ENCODE measurements at places on chromosomes 4 and X.

DNA sequence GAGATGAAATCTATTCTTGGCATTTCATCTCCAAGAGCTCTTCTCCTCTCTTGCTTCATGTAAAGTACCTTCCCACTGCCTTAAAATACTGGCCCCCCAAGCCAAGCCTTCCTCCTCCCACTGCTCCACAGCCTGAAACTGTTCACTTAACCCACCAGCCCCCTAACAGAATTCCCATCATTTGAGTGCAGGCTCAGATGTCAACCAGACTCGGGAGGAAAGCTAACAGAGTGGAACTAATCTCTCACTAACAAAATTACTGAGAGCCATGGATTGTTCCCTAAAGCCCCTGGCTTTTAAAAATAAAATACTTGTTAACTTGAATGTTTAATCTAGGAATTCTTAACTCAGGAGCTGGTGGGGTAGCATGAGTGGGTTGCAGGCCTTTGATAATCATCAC is 7.1 kb upstream of the DCUN1D4 start:
- no peak for DNase-seq

DNA sequence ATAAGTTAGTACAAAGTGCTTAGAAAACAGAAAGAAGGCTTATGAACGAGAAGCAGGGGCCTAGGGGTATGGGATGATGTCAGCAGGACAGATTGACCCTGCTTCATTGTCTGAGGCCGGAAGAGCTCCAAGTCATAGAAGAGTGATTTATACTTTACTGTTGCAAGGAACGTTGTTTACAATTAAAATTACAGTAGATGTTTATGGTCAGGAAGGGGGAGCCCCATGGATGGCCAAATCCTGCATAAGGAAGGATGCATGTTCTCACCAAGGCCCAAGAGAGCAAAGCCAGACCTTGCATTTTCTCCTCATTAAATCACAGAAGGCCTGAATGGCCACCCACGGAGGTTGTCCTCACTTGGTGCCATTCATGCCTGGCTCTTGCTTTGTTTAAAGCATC is 115.3 kb downstream of the LDB2 start:
- no peak for DNase-seq

DNA sequence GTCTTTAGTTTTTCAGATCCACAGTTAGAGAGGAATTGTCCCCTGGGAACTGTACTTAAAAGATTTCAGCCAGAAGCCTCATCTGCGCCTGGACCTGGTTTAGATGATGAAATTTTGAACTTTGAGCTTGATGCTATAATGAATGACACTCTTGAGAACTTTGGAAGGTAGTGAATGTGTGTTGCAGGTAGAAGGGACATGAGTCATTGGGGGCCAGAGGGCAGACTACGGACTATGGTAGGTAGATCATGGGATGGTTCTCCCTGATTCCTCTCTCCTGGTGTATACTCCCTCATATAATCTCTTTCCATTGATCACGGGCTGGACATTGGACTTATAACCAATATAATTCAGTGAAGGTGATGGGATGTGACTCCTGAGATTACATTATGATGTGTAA is 38.9 kb upstream of the GLRA3 start:
- DNase-seq = no peak

GRCh38 chrX:148389629-148390028 is 110.8 kb upstream of the AFF2 start:
- no peak for DNase-seq

- no peak for DNase-seq
These were observed 48.1 kb upstream of the RASGEF1B start for GRCh38 chr4:81519856-81520255.

DNA sequence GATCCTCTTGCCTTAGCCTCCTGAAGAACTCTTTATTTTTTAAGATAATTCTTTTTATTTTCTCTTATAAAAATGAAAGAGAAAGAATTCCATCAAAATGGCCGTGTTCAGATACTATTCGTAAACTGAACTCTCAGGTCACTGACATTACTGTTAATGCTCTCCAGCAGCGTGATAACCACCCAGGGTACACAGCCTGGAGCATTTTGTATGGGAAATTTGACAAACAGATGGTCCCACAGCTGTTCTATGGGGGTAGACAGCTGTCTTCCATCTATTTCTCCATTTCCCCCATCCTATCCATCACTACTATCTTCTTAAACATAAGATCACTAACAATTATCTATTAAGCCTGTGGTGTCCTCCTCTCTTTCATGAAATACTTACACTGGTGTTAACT is 47.8 kb downstream of the SYNPO2 start:
- no peak for DNase-seq

DNA sequence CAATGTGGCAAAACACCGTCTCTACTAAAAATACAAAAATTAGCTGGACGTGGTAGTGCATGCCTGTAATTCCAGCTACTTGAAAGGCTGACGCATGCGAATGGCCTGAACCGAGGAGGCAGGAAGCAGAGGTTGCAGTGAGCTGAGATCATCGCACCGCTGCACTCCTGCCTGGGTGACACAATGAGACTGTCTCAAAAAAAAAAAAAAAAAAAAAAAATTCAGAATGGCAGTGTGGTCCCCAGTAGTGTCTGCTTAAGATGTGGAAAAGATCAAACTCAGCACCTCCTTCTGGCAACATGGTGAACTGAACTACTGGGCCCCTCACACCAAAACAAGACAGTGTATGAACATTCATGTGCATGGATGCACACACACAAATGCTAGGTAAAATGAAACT is 32.2 kb downstream of the SMS start:
- DNase-seq = no peak

- no peak for DNase-seq
These were observed 74.6 kb upstream of the FRMPD3 start for GRCh38 chrX:107374831-107375230.

- DNase-seq = no peak
These were observed 21.0 kb downstream of the MAOA start for GRCh38 chrX:43676971-43677572.

DNA sequence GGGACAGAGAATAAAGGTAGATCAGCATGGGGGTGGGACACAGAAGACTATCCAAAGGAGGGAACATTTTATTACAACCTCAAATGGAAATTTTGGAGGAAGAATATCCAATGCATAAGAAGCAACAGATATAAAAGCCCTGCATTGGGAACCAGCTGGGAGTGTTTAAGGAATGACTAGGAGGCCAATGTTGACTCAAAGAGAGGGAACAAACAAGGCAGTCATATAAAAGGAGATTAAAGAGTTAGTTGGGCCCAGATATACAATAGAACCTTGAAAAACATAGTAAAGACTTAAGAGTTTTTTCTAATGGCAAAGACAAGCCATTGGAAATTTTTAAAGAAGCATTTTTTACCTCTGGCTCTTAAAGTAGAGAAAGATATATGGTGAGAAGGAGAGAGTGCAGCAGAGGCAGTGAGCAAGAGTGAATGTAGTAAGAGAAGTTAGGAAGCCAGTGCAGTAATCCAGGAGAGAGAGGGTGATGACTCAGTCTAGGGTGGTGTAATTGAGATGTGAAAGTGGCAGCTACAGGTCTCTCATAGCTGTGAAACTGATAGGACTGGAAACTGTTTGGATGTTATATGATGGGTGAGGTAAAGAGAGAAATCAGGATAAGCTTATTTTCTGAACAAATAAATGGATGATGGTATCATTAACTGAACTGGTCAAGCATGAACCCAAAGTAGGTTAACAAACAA is 182.2 kb upstream of the ATOH1 start:
- DNase-seq = no peak

DNA sequence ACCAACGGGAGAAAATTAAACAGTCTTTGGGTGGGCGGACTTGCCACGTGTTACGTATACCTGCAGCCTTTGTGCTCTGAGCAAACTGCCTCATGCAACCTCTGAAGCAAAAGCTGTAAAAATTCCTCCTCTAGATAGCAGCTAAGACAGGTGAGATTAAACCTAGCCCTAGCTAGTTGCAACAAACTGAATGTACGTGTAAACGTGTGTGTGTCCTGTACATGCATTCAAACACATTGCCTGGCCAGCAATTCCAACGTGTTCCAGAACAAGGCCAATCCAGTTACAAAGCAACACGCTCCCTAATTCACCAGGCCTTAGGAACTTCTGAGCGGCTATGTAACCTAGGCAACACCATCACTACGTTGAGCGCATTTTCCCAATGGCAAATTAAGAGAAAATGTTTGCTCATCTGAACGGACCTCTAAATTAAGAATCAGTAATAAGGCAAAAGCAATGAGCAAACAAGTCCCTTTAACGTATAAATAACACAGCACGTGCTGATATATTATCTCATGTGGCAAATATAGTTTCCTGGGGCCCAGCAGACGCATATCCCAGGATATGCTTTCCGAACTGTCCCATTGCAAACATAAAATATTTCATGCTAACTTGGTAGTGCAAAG is 792 bp downstream of the PPID start:
- no peak for DNase-seq

GRCh38 chr4:89284828-89285227 is 22.8 kb downstream of the GPRIN3 start:
- peak; percentile 62 for DNase-seq

GRCh38 chr4:158750379-158750778 is 18.4 kb upstream of the FNIP2 start:
- DNase-seq = no peak

DNA sequence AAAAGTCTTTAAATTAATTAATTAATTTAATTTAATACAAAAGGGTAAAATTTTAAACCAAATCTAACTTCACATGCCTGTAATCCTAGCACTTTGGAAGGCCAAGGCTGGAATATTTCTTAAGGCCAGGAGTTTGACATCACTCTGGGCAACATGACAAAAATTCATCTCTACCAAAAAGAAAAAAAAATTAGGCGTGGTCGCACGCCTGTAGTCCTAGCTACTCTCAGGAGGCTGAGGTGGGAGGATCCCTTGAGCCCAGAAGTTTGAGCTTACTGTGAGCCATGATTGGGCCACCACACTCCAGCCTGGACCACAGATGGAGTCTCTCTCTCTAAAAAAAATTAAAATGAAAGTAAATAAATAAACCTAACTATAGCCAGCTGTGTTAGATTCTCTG is 39.2 kb upstream of the ANTXR2 start:
- no peak for DNase-seq

- no peak for DNase-seq
These were observed 1005.5 kb upstream of the INTU start for GRCh38 chr4:126627255-126627654.

- no peak for DNase-seq
These were observed 25.5 kb downstream of the HMX1 start for GRCh38 chr4:8846046-8846720.

DNA sequence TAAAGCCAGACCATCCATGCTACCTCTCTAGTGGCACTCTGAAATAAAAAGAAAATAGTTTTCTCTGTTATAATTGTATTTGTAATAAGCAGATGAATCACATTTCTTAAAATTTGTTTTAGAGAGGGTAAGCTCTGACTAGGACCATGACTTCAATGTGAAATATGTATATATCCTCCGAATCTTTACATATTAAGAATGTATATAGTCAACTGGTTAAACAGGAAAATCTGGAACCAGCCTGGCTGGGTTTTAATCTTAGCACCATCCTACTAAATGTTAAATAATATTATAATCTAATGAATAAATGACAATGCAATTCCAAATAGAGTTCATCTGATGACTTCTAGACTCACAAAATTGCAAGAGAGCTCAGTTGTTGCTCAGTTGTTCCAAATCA is 1.5 kb downstream of the FGB start:
- no peak for DNase-seq

GRCh38 chr4:124431653-124432192 is 280.8 kb downstream of the ANKRD50 start:
- no peak for DNase-seq

DNA sequence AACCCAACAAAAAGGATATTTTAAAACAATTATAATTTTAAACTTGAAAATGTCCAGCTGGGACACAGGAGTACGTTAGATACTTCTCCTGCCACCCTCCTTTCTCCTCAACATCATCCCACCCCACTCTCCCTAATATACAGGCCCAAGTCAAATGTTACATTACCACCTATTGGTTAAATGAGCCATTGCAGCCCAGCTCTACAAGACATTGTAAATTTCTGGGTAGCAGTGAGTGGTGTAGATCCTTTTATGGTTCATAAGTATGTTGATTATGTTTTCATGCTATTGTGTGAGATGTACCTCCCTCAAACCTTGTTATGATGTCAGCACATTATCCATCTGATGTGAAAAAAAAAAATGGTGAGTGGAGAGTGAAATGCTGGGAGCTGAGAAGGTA is 187.1 kb upstream of the BCOR start:
- DNase-seq = no peak

DNA sequence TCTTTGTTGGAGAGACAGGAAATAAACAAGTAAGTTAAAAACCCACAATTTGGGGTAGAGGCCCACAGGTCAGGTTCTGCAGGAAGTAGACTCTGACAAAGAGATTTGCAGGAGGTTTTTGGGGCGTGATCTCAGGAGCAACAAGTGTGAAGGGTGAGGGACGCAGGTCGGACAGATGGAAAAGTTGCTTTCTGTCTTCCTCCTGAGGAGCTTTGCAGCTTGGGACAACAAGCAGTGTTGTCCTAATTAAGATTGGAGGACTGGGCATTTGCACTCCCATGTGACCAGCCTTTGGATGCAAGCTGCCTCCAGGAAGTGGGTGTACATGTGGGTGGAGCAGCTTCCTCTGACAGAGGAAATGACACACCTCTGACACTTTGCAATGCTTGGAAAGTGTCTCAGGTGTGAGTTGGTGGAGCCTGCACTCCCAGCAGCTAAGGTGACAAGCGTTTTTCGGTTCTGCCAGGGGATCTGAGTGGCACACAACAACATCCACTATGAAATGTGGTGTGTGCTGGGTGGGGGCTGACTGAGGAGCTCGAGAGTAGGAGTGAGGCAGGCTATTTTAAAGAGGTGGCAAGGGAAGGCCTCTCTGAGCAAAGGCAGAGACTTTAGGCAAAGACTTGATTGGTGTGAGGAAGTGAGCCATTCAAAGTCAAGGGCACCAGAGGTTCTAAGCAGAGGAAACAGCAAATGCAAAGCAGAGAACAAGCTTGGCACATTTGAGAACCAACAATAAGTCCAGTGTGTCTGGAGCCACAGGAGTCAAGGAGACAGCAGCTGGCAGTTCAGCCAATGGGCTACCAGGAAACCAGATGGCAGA is 339.8 kb upstream of the GATB start:
- no peak for DNase-seq

GRCh38 chr4:163618845-163619244 is 124.4 kb downstream of the TMA16 start:
- no peak for DNase-seq

GRCh38 chr4:3073158-3074077 is 920 bp downstream of the HTT-AS start:
- no peak for DNase-seq

DNA sequence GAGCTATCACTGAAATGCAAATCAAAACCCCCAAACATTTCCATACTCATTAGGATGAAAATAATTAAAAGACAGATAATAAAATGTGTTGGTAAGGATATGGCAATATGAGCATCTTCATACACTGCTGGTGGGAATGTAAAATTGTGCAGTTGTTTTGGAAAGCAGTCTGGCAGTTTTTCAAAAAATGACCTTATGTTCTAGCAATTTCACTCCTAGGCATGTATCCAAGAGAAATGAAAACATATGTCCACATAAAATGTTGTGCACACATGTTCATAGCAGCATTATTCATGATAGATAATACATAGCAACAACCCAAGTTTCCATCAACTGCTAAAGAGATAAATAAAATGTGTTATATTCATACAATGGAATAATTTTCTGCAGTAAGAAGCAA is 14.8 kb upstream of the GPRASP2 start:
- no peak for DNase-seq

GRCh38 chr4:181261279-181261678 is 981.9 kb upstream of the TENM3 start:
- DNase-seq = no peak

GRCh38 chr4:156169011-156169410 is 215.3 kb upstream of the CTSO start:
- peak; percentile 63 for DNase-seq

GRCh38 chr4:48909697-48910096 is 3.1 kb upstream of the OCIAD2 start:
- DNase-seq = no peak
